Germinal center (tissue), 1 donor: ENCODE measurements at places on chromosomes 16 and 17.

GRCh38 chr16:75073545-75074303 lies 42.9 kb downstream of the LDHD start:
- DNase-seq: no peak

GRCh38 chr17:47278561-47278960 lies 24.9 kb downstream of the ITGB3 start:
- DNase-seq: no peak

DNA sequence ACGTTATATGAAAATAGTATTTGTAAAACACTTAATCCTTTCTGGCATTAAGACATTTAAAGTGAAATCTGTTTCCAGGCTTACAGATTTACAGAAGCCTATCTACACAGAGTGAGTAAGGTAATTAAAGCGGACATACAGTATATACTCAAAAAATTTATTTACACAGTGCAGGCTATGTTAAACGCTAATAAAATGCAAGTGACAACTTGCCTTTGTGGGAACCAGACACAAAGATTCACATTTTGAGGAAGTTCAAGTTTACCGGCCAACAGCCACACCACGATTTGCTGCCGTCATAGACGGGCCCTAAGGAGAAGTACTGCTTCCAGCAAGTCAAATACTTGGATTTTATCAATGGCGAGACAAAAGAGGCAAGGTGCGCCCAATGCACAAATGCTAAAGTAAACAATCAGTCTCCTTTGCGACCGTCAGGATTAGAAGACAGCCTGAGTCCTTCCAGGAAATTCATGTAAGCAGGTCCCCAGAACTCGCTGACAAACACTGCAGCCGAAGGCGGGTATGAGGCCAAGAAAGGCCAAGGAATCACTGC lies 801 bp downstream of the VPS35 start:
- DNase-seq: peak; percentile 27

DNA sequence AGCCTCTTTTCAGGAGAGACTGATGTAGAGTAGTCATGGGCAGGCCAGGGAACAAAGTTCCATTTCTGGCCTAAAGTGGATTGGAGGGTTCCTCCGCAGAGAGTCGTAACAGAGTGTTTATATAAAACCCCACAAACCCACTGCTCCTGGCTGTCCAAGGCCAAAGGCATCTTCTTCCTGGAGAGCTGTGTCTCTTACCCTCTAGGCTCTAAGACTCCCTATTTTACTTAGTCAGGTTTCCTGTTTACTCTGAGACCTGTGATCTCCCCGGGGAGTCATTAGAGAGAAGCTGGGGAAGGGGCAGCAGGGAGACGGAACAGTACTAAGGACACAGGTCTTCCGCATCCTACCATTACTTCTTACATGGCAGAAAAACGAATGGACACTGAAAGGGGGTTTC lies 69.5 kb downstream of the HIC1 start:
- no peak for DNase-seq

DNA sequence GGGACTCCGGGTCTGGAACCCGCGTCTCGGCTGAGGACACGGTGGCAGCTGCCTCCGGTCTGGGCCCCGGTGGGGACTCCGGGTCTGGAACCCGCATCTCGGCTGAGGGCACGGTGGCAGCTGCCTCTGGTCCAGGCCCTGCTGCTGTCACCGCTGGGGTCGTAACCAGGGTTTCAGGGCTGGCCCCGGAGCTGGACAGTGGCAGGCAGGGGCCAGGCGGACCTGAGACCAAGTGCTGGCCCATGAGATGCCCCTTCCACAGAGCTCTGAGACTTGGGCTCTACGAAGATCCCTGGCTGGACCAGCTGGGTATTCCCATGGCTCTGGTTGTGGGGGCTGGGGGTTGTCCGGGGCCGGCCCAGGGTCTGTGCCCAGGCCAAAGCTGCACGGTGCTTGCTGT lies 3.8 kb downstream of the RPUSD1 start:
- DNase-seq: no peak

DNA sequence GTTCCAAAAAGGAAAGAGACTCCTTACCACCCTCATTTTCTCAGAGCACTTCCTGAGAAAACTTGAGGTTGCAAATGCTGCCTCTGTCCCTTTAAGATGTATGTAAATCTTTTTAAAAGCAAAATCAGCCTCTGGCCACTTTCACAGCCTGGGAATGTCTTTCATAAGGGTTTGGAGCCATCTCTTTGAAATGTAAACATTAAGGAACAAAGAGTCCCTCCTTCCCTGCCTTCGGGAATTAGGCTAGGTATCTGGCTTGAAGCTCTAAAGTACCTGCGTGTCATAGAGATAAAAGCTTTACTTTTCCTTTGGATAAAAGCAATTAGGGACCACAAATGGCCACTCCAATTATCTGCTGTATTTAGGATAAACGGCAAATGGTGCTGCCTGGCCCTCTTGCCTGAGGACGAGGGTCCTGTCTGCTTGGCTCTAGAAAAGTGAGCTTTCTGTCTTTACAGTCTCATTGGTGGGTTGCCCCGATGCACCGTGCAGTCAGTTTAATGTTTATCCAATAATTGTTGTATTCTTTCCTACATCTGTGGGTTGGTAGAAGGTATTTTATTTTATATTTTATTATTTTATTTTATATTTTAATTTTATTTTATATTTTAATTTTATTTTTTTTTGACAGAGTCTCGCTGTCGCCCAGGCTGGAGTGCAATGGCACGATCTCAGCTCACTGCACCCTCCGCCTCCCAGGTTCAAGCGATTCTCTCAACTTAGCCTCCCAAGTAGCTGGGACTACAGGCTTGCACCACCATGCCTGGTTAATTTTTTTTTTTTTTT lies 23.9 kb downstream of the NLRC3 start:
- no peak for DNase-seq

- DNase-seq: no peak
Measured at GRCh38 chr16:80433623-80434022, 107.2 kb upstream of the DYNLRB2 start.

GRCh38 chr17:51263006-51263405 lies 2.7 kb downstream of the UTP18 start:
- no peak for DNase-seq

DNA sequence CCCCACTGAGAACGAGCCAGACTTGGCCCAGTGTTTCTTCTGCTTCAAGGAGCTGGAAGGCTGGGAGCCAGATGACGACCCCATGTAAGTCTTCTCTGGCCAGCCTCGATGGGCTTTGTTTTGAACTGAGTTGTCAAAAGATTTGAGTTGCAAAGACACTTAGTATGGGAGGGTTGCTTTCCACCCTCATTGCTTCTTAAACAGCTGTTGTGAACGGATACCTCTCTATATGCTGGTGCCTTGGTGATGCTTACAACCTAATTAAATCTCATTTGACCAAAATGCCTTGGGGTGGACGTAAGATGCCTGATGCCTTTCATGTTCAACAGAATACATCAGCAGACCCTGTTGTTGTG lies 631 bp downstream of the BIRC5 start:
- DNase-seq: no peak

- DNase-seq: peak; percentile 52
Measured at GRCh38 chr16:727291-727977, 528 bp downstream of the HAGHL start.

GRCh38 chr16:1137604-1138003 lies 15.3 kb upstream of the CACNA1H start:
- DNase-seq: no peak

DNA sequence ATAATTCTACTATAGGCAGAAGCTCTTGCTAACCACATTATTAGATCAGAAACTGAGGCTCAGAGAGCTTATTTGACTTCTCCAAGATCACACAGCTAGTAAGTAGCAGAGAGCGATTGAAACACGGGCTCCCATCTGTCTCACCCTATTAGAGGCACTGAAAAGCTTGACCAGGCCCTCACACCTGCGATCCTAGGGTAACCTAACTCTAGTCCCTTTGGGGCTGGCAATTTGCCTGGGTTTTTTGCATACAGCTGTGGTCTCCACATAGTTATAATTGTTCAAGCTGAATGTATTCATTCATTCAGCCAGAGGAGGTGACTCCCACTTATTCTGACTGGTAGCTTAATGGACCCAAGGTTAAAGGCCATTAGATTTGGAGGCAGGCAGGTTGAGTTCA lies 121.2 kb downstream of the ANKFN1 start:
- DNase-seq: no peak
